T-cell (primary cell): ENCODE measurements at places on chromosomes 7 and 10. TPM values are rescaled to one million over a fixed set of nuclear protein-coding genes. Genes with fewer than 3 reads are reported as not detected.

GRCh38 chr7:1377111-1377909, 82.0 kb downstream of the MICALL2 start:
- DNase-seq, result no peak

- peak; percentile 58 for DNase-seq
Measured at GRCh38 chr7:5699467-5700384, 81.7 kb downstream of the RNF216 start.

GRCh38 chr7:55198634-55199392, 166.3 kb upstream of the LANCL2 start:
- DNase-seq, result no peak

DNA sequence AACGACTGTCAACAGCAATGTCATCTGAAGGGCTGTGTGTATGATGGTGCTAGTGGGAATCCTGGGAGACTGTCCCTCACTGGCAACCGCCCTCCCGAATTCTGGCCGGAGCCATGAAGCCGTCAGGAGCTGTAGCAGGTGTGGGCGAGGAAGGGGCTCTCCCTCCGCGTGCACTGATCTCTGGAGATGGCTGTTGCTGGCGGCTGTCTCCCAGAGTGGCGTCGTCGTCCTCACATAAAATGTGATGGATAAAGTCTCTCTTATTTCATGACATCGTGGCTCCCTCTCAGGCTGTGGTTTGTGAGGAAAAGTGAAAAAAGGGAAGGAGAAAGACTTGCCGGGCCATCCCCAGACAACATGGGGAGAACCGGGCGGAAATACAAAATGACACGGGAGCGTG, 216.5 kb downstream of the DNAJB6 start:
- no peak for DNase-seq

- no peak for DNase-seq
Measured at GRCh38 chr7:20783700-20784387, 2.8 kb downstream of the SP8 start.

The PAX4 gene
- not detected for total RNA-seq
